ENCODE measurements at places on chromosomes 1 and 21.

GRCh38 chr1:219659684-219660083 is 46.8 kb upstream of the ZC3H11B start:
- DNase-seq: no peak

- no peak for DNase-seq
These were observed 30.5 kb upstream of the RNF186 start for GRCh38 chr1:19845555-19845954.

GRCh38 chr21:42091899-42092508 is 20.9 kb downstream of the UMODL1 start:
- DNase-seq: no peak

GRCh38 chr1:91501523-91501851 is 836 bp downstream of the CDC7 start:
- DNase-seq: no peak

- peak; percentile 6 for DNase-seq
These were observed 34.9 kb downstream of the CDC14A start for GRCh38 chr1:100387209-100387608.
